ENCODE measurements at places on chromosomes 7 and 10. TPM values are rescaled to one million over a fixed set of nuclear protein-coding genes. Genes with fewer than 3 reads are reported as not detected.

DNA sequence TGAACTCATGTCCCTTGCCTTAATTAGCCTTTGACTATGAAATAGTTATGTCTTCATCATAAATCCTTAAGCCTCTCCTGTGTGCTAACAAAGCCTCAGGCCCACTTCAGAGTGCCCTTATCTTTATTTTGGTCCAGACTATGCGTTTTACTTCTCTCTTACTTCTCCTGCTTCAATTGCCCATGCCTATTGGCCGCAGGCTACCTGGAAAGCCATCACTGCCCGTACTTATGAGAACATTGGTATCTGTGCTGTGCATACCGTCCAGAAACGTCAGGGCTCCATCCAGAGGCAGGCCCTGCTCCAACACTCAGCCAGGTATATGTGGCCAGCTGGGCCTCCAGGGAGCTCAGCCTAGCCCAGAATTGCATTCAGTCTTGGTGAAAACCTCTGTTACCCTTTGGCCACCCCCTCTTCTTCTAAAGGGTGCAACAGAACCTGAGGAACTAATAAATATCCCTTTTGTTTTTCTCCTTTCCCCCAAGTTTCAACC is 212.4 kb upstream of the MTPN start:
- no peak for DNase-seq

DNA sequence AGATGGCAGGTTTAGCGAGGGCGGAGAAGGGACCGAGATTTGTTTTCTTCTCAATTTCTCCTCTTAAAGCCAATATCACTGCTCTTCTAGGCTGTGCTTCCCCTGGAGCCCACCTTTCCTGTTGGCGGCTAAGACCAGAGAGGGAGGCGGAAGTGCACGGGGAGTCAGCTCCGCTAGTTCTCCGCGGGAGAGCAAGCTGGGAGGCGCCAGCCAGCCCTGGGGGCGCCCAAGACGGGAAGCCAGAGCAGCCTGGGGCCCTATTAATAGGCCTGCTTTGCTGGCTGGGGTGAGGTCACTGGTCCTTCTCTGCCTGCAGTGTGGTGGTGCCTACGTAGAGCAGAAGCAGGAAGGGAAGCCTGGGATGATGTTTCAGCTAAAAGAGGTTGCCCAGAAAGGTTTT is 61.6 kb downstream of the LSM5 start:
- DNase-seq = no peak

- no peak for DNase-seq
Observed at GRCh38 chr10:54749623-54750022, 51.4 kb downstream of the PCDH15 start.

DNA sequence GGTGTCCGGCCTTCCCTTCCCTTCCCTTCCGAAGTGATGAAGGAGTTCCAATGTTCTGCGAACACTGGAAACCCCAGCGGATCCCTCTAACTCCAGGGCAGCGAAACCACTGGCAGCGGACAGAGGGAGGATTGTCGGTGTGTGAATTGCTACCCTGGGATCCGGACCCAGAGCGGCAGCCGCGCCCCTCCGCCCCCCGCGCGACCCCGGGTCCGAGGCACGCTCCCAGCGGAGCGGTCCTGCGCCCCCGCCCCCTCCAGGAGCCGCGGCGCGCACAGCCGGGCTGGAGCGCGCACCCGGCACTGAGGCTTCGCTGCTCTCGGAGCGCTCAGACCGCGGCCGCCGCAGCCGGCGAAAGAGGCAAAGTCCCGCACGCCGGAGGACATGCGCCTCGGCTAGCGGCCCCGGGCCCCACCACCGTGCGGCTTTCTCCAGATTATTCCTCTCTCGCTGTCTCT is at the start of gene PTPRZ1:
Gene PTPRZ1 (plus strand): TSS at position 331 of the 458 bp plus-strand sequence. CDS start 339 bp downstream, outside the sequence.
- DNase-seq = peak; percentile 17

DNA sequence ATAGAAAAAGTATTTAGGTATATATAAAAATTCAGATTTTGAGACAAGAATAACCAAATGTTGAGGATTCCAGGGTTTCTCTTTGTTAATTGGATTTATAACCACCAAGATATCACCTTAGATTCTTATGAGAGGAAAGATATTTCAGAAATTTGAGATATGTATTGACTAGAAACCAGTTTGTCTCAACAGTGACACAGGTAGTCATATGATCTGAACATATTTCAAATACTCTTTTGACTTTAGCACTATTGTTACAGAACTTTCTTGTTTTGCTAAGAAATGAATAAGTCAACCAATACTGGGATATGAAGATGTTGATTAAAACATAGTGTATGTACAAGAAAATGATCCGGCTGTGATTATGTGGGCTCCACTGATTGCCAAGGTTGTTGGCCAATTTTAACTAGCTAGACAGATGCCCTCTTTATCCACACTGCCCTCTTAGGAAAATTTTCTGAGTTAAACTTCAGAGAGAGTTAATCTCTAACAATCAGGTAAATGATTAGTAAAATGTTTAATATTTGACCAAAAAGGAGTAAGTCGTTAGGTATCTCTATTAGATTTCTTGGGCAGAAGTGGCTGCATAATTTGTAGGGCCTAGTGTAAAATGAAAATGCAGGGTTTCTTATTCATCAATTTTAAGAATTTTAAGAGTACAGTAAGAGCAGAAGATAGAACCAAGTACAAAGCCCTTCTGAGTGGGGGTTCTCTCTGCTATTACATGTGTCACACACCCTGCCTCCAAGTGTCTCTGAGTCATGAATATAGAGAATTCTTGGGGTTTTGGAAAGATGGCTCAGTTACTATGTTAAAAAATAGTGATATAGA is 376.0 kb downstream of the TFEC start:
- no peak for DNase-seq

GRCh38 chr7:36896956-36897590 is 172.8 kb upstream of the AOAH start:
- no peak for DNase-seq

DNA sequence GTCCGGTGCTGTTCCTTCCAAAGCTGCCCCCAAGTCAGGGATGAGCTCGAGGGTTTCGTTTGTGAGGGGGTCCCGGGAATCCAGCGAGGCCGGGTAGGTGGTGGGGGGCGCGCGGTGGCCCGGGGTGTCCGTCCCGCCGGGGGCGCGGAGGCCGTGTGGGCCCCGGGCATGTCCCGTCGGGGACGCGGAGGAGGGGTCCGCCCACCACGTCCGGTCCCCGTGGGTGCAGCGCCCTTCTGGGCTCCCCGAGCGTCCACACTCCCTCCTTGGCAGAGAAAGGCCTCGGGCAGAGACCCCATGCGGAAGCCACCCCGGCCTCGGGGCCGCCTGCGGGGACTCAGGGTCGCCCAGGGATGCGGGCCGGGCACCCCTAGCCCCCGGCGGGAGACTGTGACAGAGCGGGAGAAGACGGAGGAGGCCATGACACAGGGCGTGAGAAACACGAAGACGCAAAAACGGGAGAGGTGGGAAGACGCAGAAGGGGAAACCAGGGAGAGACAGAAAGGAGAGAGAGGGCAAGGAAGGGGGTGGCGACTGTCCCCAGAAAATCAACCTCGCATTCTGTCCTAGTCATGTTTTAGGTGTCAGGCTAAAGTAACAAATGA is 640 bp upstream of the ZNF425 start:
- DNase-seq = peak; percentile 71

- DNase-seq = no peak
Observed at GRCh38 chr7:140360697-140361229, 37.6 kb downstream of the SLC37A3 start.

DNA sequence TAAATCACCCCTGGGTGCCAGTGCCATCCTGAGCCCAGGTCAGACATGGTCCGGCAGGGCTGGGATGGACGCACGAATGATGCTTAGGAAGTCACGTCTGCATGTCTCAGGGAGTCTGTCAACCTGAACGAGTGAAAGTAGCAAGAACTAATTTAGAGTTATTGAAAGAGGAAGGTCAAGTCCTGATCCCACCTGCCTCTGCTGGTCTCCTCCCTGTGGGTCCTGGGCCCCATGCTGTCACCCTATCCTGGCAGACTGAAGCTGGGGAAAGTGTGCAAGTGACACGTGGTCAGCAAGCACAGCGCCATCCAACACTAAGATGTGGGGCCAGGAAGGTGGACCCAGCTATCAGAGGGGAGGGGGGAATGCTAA is 26.1 kb upstream of the GRID1 start:
- DNase-seq = no peak

GRCh38 chr10:1733720-1734119 is 3.6 kb downstream of the ADARB2 start:
- no peak for DNase-seq

- DNase-seq = no peak
Observed at GRCh38 chr10:35335133-35336083, 901 bp upstream of the CCNY start.

DNA sequence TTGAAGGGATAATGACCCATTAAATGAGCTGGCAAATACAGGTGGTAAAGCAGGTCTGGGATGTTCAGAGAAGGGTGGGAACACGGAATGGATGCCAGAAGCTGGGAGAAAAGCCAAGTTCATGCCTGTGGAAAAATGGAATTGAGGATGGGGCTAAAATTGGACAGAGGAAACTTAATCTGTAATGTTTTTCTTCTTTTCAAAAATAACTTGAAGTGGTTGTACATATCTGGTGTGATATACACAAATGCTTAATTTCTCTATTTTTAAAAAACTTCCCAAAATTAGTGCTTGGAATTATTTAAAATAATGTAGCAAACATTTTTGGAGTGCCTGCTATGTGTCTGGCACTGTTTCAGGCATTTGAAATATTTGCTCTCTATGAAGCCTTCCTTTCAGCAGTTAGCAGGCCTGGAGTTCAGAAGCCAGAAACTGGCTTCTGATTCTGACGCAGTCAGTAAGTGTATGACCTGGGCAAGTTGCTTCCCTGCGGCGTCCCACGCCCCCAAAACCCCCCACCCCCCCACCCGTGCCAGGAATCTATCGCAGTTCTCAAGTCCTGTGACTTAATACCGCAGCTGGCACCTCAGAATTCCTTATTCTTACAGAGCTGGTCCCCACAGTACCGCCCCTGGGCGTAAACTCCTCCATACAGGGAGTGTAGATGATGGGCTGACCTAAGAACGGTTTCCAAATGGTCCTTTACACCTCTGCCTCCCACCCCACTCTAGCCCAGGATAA is 828 bp upstream of the MALSU1 start:
- peak; percentile 18 for DNase-seq

DNA sequence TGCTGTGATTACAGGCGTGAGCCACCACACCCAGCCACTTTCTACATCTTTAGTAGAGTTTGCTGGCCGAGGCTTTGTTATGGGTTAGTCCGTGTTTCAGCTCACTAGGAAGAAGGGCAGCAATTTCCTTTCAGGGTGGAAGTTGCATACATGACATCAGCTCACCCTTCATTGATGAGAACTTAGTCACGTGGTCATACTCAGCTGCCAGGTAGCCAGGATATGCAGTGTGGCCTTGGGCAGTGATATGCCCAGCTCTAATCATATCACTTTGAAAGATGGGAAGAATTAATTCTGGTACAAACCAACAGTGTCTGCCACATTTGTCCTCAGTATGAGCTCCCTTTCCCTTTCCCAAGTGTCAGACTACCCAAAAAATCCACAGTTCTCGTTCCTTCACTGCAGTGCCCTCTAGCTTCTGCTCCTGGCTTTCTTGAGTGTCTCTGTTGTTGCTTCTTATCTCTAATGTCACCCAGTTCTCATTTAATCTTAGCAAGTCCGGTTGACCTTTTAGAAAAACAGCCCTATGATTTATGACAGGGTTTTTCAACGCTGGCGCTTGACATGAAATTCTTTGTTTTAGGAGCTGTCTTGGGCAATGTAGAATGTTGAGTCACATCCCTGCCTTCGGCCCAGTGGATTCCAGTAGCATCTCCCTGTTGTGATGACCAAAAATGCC is 108.7 kb upstream of the ITGB1 start:
- no peak for DNase-seq

- peak; percentile 76 for DNase-seq
Observed at GRCh38 chr7:27189295-27189996, 4.4 kb upstream of the HOXA11 start.

DNA sequence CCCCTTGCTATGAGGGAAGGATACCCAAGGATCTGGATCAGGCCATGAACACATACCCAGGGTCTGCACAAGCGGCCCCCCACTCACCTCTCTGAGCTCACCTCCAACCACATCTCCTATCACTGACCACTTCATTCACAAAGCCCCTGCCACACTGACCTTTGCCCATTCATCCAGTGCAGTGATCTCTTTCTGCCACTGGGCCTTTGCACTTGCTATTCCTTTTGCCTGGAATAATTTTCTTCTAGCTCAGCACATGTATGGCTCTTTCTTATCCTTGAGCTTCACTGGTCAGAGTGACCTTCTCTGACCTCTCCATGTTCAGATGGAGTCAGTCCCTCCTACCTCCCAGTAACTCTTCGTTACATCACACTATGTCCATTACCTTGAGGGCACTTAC is 48.3 kb downstream of the ADRA2A start:
- DNase-seq = no peak

- DNase-seq = no peak
Observed at GRCh38 chr7:82616059-82616728, 172.6 kb upstream of the CACNA2D1 start.

DNA sequence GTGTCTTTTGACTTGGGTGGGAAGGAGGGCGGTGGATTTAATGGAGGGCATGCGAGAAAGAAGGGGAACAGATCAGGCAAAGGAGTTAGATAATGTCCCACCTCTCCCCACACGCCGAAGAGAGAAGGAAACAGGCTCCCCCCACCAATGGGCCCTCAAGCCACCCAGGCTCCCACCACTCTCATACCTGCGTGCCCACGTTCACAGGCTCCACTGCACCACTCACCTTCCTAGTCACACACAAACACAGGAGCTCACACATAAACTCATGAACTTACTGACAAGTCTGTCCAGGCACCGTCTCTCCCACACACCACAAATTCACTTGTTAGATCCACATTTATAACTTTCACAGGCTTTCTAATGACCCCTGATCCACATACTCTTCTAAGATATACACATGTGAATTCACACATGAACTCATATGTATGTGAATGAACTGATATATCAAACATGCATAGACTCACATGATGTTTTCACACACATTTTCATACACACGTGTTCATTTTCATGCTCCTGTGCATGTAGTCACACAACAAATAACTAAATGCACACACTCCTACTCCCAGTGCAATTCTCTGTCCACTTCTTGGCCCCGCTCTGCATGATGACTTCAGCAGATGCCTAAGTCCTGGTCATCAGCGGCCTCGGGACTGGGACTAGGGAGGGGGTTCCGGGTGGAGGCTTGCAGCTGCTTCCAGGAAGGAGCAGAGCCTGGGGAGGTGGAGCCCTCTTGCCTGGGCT is 1.5 kb downstream of the LZTS2 start:
- DNase-seq = peak; percentile 67

- no peak for DNase-seq
Observed at GRCh38 chr10:71881647-71882355, 30.8 kb upstream of the PSAP start.

GRCh38 chr10:48336978-48337599 is 30.6 kb downstream of the MAPK8 start:
- DNase-seq = no peak

The ACBD7 gene
- 0.25 TPM for total RNA-seq

The GPR146 gene
- total RNA-seq = 7.4 TPM

The SH2D4B gene
- not detected for total RNA-seq

The NODAL gene
- total RNA-seq = not detected

The PILRA gene
- 1.9 TPM for total RNA-seq

The IFIT1 gene
- total RNA-seq = 6.1 TPM

The ZNF777 gene
- total RNA-seq = 10.3 TPM

The AOAH gene
- total RNA-seq = 32.0 TPM

The CD36 gene
- total RNA-seq = 27.4 TPM

The UNCX gene
- not detected for total RNA-seq

The HOXA5 gene
- total RNA-seq = 13.0 TPM

The RNLS gene
- 15.0 TPM for total RNA-seq

The C10orf67 gene
- not detected for total RNA-seq

The CYP3A7 gene
- 0.34 TPM for total RNA-seq

The LRRC18 gene
- not detected for total RNA-seq

Data from left colon (tissue), 2 donors.